ENCODE measurements at places on chromosomes 2 and 18. TPM values are rescaled to one million over a fixed set of nuclear protein-coding genes. Genes with fewer than 3 reads are reported as not detected.

The SERPINB10 gene
- total RNA-seq = not detected

The GKN2 gene
- not detected for total RNA-seq

The ACP1 gene
- total RNA-seq = 85.7 TPM

The HS6ST1 gene
- total RNA-seq = 12.8 TPM

The MSTN gene
- total RNA-seq = 0.56 TPM

The SLC30A3 gene
- under 0.01 TPM for total RNA-seq

The ACMSD gene
- 0.28 TPM for total RNA-seq

The REG3G gene
- not detected for total RNA-seq

The SNTG2 gene
- total RNA-seq = 1.3 TPM

The HOXD13 gene
- total RNA-seq = not detected

The KIF1A gene
- not detected for total RNA-seq

The CHRNG gene
- not detected for total RNA-seq

The C2orf15 gene
- 0.19 TPM for total RNA-seq

The CYRIA gene
- total RNA-seq = 5.2 TPM

The ACTG2 gene
- total RNA-seq = under 0.01 TPM

The SULT1C2 gene
- under 0.01 TPM for total RNA-seq
